ENCODE measurements at places on chromosomes 5 and 9. TPM values are rescaled to one million over a fixed set of nuclear protein-coding genes. Genes with fewer than 3 reads are reported as not detected.

Gene DRD1
- not detected for total RNA-seq

Gene MTAP
- total RNA-seq, result 63.5 TPM

Gene PCDHA4
- not detected for total RNA-seq

Gene TLE1
- 82.1 TPM for total RNA-seq

Gene IL9
- total RNA-seq, result not detected

Gene DAPK1
- 39.0 TPM for total RNA-seq

Gene IFNA8
- not detected for total RNA-seq

Gene HMGXB3
- 53.6 TPM for total RNA-seq

DNA sequence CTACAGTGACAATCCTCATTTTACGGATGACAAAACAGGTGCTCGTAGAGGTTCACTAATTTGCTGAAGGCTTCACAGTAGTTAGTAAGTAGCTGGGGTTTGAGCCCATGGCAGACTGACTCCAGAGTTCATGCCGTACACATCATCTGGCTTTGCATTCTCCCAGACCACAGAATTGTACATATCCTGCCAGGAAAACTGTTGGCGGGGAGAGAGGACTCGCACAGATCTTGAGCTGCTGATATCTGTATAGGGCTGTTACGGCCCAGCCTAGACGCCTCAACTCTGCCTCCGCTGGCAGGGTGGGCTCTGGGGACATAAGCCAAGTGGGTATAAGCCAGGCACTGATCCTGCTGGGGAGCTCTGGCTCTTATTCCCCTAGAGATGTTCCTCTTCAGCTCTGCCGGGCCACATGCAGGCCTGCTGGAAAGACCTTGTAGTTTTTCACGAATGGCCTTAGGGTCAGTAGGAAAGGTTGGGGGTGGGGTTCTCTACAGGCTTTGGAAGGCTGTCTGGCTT lies 16.3 kb downstream of the LARP1 start:
- DNase-seq, result no peak

- peak; percentile 19 for DNase-seq
Observed at GRCh38 chr5:67182301-67182790, 14.3 kb downstream of the CD180 start.

DNA sequence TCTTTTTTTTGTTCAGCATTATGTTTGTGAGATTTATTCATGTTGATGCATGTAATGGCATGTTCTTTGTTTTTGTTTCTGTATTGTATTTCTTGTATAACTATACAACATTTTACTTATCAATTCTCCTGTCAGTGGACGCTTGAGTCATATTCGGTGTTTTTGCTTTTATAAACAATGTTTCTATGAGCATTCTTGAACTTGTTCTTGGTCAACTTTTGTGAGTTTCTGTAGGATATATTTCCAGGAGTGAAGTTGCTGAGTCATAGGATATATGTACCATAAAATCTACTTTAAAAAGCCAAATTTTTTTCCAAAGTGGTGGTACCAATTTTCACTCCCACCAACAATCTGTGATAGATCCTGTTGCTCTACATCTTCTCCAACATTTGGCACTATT lies 104.8 kb downstream of the VCAN start:
- DNase-seq, result no peak

DNA sequence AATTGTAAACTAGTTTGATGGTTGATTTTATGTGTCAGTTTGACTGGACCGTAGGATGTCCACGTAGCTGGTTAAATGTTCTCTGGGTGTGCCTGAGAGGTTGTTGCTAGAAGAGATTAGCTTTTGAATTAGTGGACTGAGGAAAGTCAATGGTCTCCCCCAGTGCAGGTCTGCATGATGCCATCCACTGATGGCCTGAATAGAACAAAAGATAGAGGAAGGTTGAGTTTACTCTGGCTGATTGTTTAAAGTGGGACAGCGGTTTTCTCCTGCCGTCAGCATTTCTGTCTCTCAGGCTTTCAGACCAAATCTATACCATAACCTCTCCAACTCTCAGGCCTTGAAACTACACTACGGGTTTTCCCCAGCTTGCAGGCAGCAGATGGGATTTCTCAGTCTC lies 899.2 kb upstream of the WWC1 start:
- DNase-seq, result no peak

GRCh38 chr9:132762896-132763295 lies 92.6 kb downstream of the GTF3C4 start:
- no peak for DNase-seq

DNA sequence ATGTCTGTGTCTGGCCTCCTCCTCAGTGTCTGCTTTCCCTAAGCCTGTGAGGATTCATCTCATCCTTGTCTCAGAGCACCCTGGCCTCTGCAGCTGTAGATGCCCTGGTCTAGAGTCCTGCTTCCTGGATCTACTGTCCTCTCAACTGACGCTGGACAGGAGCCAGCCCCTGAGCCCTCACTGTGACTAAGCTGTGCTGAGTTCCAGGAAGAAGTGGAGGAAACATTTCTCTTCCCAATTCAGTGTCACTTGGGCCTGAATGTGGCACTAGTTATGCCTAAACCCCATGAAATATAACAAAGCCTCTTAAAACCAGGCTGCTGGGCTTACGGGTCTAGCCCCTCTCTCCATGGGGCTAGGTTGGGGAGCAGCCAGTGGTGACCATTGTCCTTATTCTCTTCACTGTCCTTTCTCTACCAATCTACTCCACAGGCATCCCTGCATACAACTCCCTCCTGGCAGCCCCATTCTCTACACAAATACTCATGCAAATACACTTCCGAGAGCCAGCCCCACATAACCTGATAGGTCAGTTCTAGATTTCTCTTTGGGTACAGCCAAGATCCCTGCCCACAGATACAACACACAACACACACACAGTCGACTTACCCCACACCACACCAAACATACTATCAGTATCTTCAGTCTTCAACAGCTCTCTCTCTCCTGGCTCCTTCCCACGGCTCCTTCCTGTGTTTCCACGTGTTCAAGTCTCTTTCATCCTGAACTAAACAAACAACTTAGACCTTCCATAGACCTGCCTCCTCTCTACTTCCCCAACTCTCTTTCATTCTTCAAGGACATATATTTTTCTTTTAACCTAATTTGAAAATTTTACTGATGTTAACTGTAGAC lies 220.8 kb downstream of the SNX18 start:
- DNase-seq, result peak; percentile 73

DNA sequence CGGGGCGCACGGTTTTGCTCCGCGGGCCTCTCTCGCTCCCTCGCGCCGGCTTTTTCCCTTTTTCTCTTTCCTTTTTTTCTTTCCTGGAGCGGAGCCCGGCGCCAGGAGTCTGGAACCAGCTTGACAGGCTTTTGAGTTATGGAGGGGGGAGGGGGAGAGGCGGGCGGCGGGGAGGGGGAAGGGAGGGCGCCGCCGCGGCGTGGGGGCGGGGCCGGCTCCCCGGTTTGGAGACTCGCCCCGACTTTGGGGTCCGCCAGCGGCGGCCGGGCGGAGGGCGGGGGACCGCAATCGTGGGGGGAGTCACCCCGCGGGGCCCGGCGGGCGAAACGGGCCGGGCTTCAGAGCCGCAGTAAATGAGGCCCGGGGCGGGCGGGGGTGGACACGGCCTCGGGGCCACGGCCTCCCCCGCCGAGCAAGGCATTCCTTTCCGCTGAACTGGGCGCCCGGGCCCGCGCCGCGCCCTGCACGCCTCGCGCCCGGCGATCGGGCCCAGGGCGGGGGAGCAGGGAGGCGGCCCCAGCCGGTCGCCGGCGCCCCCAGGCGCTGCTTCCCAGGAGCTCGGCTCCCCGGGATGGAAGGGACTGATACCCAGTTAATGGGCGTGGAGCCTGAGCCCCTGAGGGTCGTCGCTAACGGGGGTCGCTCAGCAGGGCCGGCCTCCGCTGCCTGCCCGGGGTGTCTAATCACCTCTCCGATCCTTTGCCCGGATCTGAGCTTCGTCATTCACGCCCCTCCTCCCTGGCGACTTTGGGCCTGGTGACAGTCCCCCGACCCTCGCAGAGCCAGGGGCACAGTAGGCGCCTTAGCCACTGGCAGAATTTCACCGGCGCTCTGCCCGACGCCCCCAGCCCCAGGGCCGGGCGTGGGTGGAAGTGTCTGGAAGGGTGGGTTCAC lies 138.1 kb downstream of the C9orf50 start:
- DNase-seq, result peak; percentile 82

DNA sequence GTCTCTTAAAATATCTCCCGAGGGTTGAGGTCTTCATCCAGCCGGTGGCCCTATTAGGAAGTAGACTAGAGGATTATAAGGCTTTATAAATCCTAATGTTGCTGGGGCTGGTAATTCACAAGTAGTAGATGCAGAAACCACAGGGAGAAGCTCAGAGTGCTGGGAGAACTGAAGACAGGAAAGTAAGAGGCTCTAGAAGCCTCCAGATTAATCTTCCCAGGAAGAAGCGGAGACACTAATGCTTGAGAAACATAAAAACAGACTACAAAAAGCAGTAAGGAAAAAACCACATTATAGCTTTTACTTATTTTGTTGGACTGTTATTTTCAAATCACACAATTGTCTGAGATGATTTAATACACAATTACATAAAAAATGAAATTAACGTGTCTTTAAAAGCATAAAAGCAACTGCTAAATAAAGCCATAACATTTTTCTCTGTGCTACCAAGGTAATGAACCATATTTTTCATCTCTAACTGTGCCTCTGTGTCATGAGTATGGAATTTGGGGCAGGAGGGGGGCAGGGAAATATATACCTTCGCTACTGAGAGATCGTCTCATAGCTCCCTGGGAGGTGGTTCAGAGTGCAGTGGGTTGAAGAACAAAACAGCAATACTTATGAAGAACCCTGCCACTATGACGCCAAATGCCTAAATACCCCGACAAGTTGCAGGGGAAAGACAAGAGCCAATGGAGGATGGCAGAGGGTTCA lies 806.2 kb upstream of the WWC1 start:
- DNase-seq, result no peak

DNA sequence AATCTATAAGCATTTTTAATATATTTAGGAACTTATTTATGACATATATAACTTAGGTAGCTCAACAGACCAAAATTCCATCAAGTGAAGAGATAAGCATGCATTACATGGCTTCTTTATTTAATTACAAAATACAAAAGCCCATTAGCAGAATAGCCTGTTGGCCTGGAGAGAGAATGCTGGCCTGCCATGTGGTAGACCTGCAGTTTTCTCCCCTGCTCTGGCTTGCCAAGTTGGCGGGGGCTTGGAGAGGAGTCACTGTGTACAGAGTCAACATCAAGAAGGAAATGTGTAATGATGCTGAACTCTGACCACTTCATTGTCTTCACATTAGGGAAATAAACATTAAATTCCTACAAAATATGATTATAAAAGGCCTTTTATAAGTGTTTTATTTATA lies 69.8 kb upstream of the CNTLN start:
- DNase-seq, result no peak

- DNase-seq, result no peak
Observed at GRCh38 chr5:135750506-135750905, 84.0 kb upstream of the SLC25A48 start.

DNA sequence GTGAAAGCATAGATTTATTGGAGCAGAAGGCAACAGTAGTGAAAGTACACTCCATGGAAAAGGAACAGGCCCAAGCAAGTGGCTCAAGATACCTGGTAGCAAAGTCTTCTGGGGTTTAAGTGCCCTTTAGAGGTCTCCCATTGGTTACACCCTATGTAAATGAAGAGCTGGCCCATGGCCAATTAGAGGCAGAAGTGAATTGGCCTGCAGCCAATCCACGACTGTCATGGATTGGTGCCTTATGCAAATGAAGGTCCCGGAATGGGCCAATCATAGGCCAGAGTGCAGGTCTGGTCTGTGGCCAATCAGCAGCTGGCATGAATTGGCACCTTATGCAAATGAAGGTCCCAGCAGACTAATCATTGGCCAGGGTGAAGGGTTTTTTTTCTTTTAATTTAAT lies 64.2 kb upstream of the PCSK5 start:
- DNase-seq, result no peak

DNA sequence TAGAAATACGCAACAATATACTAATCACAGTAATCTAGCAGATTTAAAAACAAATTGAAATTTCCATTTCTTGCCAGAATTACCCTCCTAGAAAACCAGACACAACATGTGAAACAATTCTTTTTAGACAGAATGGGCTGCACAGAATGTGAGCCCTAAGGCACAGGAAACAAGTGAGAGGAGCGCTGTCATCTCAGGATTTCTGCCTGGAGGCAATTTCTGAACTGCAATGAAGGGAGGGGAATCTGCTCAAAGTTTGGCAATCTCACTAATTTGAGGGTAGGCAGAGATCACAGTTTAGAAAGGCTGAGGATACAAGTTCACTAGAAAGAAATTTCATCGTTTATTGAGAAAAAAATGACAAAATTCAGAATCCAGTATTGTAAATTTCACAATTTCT lies 70.3 kb downstream of the INIP start:
- no peak for DNase-seq

GRCh38 chr5:96829297-96829696 lies 21.6 kb upstream of the ERAP1 start:
- no peak for DNase-seq

DNA sequence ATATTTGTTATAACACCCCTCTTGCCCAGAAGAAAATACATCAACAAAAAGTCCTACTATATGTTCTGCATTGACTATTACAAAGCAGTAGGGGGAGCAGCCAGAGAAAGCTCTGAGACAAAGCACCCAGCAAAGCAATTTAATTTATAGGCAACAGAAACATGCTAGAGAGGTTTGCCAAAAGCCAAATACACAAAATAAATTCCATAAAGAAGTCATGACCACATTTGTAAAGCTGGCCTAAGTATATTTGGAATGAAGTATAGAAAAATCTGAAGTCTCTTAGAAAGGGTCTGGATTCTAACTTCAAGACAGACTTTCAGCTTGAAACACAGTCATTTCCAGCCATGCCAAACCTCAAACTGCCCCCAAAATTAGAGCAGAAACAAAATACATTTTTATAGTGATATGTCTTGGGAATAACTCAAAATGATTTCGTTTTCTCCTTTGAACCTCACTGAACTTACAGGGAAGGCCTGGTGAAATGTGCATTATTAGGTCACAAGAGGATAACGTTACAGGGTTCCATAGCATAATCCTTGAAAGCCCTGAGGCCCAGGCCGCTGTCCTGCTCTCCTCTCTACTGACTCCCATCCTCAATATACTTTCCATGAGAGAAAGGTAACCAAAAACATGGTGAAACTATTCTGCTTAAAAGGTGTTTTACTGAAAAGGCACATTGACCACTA lies 451.8 kb downstream of the RAB3C start:
- DNase-seq, result peak; percentile 39

- no peak for DNase-seq
Observed at GRCh38 chr5:134100283-134101091, 14.0 kb upstream of the TCF7 start.

GRCh38 chr5:172412724-172413286 lies 41.5 kb downstream of the SH3PXD2B start:
- DNase-seq, result no peak

DNA sequence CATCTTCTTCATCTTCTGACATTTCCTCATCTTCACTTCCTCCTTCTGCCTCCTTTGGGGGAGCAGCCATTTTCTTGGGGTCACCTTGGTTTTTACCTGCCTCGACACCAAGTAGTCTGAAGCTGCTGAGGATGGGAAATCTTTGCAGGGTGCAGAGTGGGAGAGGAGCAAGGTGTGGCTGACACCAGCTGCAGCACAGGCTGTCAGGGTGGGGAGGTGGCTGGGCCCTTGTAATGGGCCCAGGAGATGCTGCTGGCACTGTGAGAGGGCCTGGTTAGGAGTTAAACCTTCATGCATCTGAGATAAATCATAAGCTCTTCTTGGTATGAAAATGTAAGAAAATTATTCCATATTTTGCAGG lies 7.7 kb downstream of the RABL6 start:
- DNase-seq, result no peak

- no peak for DNase-seq
Observed at GRCh38 chr9:122138560-122139268, 20.9 kb downstream of the NDUFA8 start.
